ENCODE measurements at places on chromosomes 12 and 14. TPM values are rescaled to one million over a fixed set of nuclear protein-coding genes. Genes with fewer than 3 reads are reported as not detected.

GRCh38 chr12:124548854-124549378 is 18.5 kb downstream of the NCOR2 start:
- DNase-seq = peak; percentile 70

GRCh38 chr12:91203610-91204009 is 21.0 kb upstream of the DCN start:
- no peak for DNase-seq

GRCh38 chr12:111745211-111745610 is 21.5 kb upstream of the ALDH2 start:
- no peak for DNase-seq

DNA sequence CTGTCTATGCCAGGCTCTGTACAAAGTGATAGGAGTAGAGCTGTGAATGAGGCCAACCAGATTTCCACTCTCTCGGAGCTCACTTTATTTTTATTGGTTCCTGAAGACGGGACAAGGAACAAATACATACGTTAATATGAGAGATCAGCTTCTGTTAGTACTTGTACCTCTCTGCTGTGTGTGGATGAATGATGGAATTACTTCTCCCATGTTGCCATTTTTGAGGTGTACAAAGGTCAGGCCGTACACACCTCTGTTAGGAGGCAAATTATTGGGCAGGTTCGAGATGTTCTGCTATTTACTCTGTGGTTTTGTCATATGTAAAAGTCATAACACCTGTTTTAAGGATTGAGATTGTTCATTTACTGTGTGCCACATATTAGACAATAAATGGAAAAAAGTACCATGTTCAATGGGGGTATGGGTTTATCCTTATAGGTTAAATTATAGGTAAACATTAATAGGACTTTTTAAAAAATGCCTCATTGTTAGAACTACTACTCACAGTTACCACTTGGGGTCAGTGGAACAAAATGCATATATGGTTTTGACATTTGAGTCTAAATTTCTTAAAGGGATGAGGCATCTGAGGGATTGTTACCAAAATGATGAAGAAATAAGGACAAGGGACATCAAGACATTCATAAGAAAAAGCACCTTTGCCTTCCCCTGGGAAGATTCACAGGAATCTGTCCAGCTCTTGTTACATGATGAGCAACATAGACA is 26.9 kb downstream of the WBP11 start:
- no peak for DNase-seq

DNA sequence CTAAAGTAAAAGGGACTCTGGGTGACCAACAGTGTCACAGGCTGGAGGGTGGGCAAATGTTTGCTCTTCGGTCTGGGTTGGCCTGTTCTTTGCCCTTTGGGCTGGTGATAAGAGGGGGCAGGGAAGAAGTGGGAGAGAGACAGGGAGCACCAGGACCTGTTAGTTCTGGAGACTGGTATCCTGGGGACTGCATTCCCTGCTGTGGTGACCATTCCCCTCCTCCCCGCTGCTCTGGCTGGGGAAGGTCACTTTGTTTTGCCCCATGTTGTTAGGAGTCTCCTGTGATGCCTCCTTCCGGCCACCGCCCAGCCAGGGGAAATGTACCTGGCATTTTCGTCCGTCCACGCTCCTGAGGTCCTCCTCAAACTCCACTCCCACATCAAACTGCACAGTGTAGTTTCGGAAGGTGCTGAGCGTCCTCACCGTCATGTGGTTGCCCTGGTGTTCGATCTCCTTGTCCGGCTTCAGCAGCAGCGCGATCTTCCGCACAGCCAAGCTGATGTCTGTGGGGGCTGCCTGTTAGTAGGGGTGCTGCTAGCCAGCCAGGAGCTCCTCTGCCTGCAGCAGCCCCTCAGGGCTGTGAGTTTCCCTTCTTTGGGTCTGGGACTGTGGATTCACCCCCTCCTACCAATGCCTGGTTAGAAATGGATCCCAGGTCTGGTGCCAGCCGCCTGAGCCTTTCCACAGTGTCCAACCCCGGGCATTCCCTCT is 618 bp downstream of the RBP5 start:
- no peak for DNase-seq

DNA sequence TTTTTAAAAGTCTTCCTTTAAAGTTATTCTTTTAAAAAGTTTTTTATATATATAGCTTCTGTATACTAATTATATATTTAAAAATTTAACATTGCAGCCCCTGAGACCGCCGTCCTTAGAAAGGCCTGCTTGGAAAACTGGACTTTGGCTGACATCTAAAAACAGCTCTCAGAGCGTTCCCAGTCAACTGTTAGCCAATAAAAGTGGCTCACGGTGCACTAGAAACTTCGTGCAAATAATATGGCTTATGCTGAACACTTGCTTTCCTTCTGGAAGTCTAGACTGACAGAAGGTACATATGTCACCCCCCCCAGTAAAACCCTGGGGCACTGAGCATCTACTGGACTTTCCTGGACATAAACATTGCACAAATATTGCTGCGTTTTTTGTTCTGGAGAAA is 115.0 kb downstream of the KIF21A start:
- DNase-seq = no peak

DNA sequence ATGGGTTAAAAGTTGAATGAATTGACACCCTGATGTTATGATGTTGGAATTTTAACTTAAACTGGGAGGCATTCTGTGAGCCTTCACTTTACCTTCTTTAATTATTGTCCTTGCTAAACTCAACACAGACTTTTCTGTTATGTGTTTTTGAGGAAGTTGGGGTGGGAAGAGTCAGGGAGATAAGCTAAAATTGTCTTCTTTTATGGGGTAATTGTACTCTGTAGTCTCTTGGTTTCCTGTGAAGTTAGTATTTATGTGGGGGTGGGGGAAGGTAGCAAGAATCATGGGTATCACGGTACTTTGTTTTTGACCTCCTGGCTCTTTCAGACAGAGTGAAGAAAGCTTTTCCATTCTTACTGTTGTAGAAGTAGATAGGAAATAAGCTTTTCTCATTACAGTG is 32.9 kb downstream of the RAB21 start:
- no peak for DNase-seq

- DNase-seq = no peak
Observed at GRCh38 chr12:98238515-98239130, 276.8 kb upstream of the TMPO start.

GRCh38 chr14:24984846-24985589 is 64.9 kb downstream of the STXBP6 start:
- peak; percentile 75 for DNase-seq

GRCh38 chr12:131607658-131608447 is 103.0 kb upstream of the SFSWAP start:
- no peak for DNase-seq

DNA sequence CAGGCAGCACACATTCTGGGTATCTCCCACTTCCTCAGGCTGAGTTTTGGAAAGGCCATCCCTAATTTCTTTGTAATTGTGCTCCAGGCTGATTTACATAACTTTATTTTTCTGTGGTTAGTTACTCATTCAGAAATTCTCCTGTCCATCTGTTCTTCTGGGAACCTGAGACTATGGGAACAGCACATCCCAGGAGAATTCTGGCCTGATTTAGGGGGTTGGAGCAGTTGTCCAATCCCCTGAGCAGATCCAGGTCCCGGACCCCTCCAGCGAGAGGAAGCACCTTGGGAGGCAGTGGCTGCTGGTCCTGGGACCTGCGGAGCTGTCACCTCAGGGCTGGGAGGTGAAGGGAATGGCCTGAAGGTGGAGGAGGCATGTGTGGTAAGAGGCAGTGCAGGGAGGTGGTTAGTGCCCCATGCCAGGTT is 40.4 kb downstream of the TSPAN9 start:
- DNase-seq = peak; percentile 92

GRCh38 chr14:73272393-73272792 is 35.1 kb downstream of the PAPLN start:
- no peak for DNase-seq

DNA sequence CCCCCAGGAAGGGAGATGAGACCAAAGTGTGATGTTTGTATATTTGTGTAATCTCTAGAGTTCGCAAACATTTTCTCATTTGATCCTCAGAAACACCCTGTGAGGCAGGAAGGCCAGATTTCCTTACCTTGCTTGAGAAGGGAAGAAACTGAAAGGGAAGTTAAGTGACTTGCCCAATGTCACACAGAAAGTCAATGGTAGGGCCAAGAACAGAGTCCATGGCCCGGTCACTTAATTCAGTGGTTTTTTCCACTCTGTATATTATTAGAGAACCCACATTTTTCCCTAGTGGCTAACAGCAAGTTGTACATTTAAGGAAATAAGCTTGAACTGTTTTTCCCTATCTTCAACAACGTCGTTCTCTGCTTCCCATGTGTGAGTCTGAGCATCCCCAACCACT is 25.6 kb upstream of the CHPT1 start:
- no peak for DNase-seq

DNA sequence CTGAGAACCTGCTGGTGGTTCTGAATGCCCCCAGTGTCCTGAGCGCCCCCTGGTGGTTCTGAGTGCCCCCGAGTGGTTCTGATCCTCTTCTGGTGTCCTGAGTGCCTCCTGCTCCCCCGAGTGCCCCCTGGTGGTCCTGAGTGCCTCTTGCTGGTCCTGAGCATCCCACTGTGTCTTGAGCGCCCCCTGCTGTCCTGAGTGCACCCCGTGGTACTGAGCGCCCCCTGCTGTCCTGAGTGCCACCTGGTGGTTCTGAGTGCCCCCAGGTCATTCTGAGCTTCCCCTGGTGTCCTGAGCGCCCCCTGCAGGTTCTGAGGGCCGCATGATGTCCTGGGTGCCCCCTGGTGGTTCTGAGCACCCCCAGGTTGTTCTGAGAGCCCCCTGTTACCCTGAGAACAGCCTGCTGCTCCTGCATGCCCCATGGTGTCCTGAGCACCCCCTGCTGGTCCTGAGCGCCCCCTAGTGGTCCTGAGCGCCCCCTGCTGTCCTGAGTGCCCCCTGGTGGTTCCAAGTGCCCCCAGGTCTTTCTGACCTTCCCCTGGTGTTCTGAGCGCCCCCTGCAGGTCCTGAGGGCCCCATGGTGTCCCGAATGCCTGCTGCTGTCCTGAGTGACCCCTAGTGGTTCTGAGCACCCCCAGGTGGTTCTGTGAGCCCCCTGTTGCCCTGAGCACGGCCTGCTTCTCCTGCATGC is 1165.4 kb downstream of the TMEM121 start:
- DNase-seq = peak; percentile 41

- peak; percentile 43 for DNase-seq
Observed at GRCh38 chr12:15355766-15356165, 33.5 kb downstream of the PTPRO start.

DNA sequence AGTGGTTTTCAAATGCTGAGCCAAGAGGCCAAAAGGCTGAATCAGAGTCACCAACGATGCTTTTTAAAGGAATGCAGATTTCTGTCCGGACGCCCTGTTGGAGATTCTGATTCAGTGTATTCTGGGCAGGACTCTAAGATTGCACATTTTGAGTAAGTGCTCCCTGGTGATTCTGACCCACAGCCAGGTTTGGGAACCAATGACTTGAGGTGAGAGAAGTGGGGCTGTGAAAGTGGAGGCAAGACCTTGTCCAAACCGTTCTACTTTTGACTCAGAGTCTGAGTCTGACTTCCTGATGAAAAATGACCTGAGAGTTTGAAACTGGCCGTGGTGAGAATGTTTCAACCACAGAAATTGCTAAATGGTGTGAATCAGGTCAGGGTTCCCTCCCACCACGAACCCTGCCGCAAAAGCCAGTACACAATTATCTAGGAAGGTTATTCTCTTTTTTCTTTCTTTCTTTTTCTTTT is 90.2 kb downstream of the NTN4 start:
- DNase-seq = no peak

- peak; percentile 47 for DNase-seq
Observed at GRCh38 chr12:121297435-121297991, 1.0 kb upstream of the CAMKK2 start.

DNA sequence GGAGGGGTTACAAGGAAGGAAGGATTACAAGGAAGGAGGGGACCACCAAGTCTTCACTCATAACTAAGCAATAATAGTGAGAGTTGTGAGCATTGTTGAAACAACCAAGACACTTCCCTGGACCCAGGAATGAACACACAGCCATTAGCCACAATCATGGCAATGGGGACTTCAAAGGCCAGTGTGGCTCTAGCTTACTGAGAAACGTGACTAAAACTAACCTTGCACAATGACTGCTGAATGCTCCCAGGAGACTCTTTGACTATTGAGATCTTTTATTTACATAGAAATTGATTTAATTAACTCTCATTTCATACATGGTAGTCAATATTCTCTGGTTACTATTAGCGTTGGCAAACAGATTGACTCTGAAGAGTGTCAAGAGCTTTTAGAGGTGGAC is 263.0 kb upstream of the SOX5 start:
- no peak for DNase-seq

DNA sequence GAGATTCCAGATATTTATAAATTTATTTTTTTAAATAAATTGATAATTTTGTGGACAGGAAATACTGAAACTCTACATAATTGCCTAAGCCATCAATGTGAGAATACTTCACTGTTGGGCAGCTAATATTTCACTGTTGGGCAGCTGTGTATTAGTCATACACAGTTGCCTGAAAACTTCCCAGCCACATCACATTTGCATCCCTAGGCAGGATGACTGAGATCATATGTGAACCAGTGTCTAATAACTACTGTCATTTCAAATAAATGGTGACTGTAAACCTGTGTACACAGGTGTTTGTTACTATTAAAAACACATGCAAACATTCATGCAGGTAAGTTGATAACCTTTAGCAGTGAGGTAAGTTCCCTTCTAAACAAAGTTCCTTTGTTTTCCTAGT is 43.9 kb downstream of the TMTC3 start:
- peak; percentile 59 for DNase-seq

GRCh38 chr12:124881123-124881522 is 17.5 kb upstream of the SCARB1 start:
- no peak for DNase-seq

DNA sequence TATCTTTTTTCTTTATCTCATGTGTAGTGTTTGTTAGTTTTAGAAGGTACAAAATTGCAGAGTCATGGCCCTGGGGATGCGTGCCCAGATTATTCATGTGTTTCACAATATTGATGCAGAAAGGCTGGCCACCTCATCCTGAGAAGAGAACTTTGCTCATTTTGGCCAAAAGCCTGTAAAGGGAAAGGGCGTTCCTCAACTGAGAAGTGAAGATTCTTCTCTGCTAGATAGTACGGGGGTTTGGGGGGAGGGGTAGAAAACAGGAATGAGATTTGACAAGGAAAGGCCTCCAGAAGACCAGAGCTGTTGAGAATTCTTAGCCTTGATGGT is 1.7 kb downstream of the MGST1 start:
- DNase-seq = no peak

RFX4 gene
- 0.40 TPM for total RNA-seq

KRT80 gene
- 45.7 TPM for total RNA-seq

RASSF8 gene
- total RNA-seq = 24.5 TPM

FAM181A gene
- not detected for total RNA-seq

NXPH4 gene
- 92.7 TPM for total RNA-seq

HNRNPC gene
- 1,205 TPM for total RNA-seq

MYRFL gene
- 0.08 TPM for total RNA-seq

Data from SJCRH30 (cell line).